ENCODE measurements at places on chromosomes 12 and 14.

DNA sequence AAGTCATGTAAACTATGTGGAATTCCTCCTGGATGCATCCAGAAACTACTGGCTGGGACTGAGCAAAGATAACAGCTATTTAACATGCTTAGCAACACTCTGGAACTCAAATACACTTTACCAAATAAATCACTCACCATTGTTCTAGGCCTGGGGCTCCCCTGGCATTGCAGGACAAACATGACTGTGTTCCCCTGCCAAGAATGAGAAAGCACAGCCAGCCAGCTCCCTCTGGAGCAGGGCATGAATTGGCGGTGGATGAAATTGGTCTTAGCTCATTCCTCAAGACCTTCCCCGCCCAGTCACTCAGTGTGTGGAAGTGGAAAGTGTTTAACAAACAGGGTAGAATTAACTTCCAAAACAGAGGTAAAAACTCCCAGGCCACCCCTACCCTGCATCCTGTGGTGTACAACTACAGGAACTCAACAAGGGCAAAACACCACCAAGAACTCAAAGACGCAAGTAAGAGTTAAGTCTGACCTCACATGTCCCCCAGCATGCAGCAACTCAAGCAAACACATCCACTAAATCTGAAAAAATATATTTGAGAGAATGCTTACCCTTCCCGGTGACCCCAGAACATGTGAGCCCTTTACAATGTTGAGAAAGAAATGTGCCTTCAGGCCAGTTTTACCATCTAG lies 58.4 kb upstream of the BDKRB2 start:
- DNase-seq: no peak

GRCh38 chr12:83958997-83959396 lies 953.6 kb downstream of the SLC6A15 start:
- DNase-seq: no peak

- DNase-seq: no peak
Measured at GRCh38 chr12:88417531-88417930, 162.7 kb downstream of the KITLG start.

GRCh38 chr12:13149411-13149810 lies 45.9 kb upstream of the GSG1 start:
- no peak for DNase-seq
